ENCODE measurements at places on chromosomes 5 and 9.

- DNase-seq = no peak
These were observed 166.9 kb downstream of the MEF2C start for GRCh38 chr5:88716101-88716500.

DNA sequence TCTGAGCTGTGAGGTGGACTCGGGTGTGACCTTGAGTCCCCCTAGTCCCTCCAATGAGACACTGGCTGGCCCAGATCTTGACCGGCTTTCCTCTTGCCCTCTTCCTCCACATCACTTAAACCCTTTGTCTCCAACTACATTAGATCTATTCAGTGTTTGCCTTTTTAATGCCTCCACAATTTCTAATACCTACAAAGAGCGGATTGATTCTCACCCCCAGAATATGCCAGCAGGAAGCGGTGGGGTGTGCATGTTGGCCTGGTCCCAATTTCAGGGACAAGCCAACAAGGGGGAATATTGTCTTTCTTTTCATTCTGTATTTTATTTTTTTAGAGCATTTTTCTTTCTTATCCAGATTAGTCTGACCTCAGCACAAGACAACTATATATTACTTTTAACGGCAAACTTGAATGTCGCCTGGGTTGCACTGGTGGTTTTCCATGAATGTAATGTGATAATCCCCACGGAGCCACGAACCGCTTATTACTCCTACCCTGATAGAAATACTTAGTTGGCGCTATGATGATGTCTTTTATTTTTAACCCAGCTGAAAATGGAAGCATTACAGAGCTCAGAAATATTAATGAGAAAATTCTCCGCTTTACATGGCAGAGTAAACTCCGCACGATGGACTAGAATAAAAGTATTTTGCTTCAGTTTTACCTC lies 68.5 kb upstream of the MYO10 start:
- DNase-seq = no peak

GRCh38 chr9:117742131-117742530 lies 37.9 kb downstream of the TLR4 start:
- no peak for DNase-seq

DNA sequence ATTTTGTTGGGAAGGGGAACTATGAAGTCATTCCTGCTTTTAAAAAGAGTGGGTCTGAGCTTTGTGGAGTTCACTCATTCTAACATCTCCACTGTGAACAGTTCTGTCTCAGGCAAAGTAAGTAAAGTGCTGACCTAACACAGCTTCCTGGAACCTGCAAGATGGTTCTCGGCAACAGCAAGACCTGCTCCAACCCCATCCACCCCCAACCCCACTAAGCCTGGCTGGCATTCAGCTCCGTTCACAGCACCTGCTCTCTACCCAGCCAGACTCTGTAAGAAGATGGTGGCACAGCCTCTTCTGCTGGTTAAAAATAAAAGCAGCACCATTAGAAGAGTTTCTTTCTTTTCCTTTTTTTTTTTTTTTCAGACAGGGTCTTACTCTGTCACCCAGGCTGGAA lies 42.0 kb downstream of the EPB41L4B start:
- no peak for DNase-seq

GRCh38 chr9:33202552-33203201 lies 35.5 kb upstream of the B4GALT1 start:
- DNase-seq = peak; percentile 28

DNA sequence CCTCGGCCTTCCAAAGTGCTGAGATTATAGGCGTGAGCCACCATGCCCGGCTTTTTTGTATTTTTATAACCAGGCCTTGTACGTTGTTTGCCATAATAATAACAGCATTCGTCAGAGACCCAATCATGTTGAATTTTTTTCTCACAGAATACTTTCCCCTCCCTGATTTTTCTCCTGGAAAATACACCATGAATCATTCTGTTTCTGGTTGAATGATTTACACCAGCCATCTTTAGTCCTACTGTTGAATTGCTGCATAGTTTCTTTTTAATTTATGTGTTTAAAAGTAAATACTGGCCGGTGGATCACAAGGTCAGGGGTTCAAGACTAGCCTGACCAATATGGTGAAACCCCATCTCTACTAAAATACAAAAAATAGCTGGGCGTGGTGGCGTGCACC lies 3.5 kb downstream of the CNOT8 start:
- no peak for DNase-seq

GRCh38 chr9:33698267-33698666 lies 97.1 kb upstream of the PRSS3 start:
- DNase-seq = no peak

DNA sequence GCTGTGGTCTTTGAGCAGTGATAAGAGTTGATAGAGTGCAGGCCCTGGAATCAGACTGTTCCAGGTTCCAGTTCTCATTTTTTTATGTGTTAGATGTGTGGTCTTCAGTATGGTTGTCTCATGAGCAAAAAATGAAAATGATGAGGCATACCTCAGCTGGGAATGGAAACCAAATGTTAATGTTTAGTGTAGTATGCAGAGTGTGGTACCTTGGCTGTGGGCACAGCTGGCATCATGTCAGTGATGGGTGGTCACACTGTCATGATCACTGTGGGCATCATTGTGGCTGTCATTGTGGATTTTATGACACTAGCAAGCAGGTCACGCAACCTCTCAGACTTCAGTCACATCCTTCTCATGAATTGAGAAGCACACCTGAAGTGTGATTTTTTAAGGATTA lies 6.4 kb downstream of the ABLIM3 start:
- no peak for DNase-seq

GRCh38 chr9:91784673-91785446 lies 165.2 kb downstream of the ROR2 start:
- no peak for DNase-seq

DNA sequence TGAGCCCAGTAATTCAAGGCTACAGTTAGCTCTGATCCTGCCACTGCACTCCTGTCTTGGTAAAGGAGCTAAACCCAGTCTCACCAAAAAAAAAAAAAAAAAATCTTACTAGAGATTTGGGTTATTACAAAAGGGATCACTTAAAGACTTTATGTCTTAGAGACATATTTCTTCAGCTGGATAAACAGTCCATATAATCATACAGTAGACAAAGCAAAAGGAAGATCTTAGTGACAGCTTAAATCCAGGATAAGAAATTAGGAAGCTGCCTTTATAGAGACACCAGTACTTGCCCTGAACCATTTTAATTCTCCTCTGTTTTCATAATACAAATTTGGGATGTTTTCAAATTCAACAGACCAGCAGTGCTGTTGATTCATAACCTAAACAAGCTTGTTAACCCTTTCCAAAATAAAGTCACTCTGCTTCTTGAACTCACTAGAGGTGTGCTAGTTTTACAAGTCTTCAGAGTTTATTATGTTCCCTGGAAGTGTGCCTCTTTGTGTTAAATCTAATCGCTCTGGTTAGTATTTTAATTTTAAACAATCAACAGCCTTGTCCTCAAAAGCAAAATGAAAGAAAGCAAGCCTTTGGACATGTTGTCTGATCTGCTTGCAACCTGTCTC lies 255.5 kb downstream of the ARRDC3 start:
- DNase-seq = no peak

DNA sequence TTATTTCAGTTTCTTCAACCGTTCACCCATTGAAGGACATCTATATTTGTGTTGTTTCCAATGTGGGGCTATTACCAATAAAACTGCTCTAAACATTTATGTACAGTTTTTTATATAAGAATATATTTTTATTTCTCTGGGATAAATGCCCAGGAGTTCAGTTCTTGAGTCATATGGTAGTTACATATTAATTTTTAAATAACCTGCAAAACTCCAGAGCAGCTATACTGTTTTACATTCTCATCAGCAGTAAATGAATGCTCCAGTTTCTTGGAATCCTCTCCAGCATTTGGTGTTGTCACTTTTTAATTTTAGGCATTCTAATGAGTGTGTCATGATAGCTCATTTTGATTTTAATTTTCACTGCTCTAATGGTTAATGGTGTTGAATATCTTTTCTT lies 36.2 kb downstream of the CDK7 start:
- no peak for DNase-seq

- no peak for DNase-seq
These were observed 2.2 kb downstream of the DOCK8 start for GRCh38 chr9:216866-217265.

DNA sequence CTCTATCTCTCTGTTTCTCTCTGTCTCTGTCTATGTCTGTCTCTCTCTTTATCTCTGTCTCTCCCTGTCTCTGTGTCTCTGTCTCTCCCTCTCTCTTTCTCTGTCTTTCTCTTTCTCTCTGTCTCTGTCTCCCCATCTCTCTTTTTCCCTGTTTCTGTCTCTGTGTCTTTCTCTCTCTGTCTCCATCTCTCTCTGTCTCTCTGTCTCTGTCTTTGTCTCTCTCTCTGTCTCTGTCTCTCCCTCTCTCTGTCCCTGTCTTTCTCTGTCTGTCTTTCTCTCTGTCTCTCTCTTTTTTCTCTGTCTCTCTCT lies 2.1 kb upstream of the SLC6A19 start:
- no peak for DNase-seq

GRCh38 chr5:123756816-123757215 lies 244.8 kb downstream of the CSNK1G3 start:
- no peak for DNase-seq

Measured in activated CD4-positive, alpha-beta T cell treated with anti-CD3 and anti-CD28 coated beads, Interleukin-2, Interleukin-6, amounts not matched to agents 100 ng/mL and 50 ng/mL, durations not matched to agents 16 hours and 8 hours (primary cell).